ENCODE measurements at places on chromosomes 5 and 9.
A peak's percentile ranks its signal among the peaks of the same experiment; 100 is the strongest.

DNA sequence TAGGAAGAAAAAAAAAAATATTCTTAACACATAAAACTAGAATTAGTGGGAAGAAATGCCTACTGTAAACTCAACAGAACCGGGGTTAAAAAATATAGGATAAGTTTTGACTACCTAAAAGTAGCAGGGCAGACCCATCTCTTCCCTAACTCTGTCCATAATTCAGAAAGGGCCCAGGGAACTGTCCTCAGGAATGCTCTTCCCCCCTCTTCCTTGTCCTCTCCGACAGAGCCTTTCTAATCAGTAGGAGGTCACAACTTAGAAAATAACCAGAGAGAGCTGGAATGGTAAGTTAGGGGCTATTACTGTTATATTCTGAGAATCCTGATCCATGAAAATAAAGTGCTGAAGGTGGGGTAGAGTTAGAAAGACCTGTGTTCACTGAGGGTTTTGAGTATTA is 22.2 kb downstream of the PIK3R1 start:
- no peak for DNase-seq

GRCh38 chr9:134526584-134527477 is 114.8 kb upstream of the COL5A1 start:
- no peak for DNase-seq

- DNase-seq = no peak
Observed at GRCh38 chr9:137743695-137744094, 124.9 kb downstream of the EHMT1 start.

GRCh38 chr5:142979636-142980035 is 209.5 kb downstream of the ARHGAP26 start:
- no peak for DNase-seq

GRCh38 chr5:141508798-141509611 is 20.1 kb downstream of the PCDHGC5 start:
- DNase-seq = peak; percentile 97
